ENCODE measurements at places on chromosomes 1 and 21. TPM values are rescaled to one million over a fixed set of nuclear protein-coding genes. Genes with fewer than 3 reads are reported as not detected.

- no peak for DNase-seq
Measured at GRCh38 chr1:159880430-159880829, 18.0 kb upstream of the VSIG8 start.

DNA sequence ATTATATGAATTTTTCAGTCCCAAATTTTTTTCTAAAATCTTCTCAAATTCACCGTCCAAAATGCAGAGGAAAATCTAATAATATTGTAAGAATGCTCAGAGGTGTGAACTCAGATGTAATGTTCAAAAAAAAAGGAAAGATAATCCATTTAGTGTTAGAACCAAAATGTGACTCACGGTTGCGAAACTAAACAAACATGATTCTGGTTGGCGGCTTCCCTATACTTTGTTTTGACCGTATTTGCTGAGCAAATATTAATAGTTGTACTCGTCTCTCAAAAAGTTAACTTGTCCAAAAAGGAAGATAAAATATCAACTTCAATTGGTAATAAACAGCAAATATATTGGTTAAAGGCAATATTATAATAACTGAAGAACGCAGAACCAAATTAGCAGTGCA is 34.4 kb downstream of the ZSWIM5 start:
- DNase-seq, result no peak

DNA sequence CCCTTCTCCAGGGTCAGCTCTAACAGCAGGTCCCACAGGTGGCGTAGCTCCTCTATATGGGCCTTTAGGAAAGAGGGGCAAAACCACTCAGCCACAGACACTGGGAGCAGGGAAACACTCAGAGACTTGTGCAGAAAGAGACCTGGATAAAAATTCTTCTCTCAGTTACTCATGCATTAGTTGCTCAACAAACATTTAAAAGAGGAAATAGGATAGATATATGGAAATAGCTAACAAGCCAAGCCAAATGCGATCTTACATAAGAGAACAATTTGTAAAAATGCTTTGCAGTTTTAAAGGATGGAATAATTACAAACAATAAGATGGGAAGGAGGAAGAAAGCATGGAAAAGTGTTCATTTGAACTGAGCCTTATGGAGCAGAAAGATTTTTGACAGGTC is 4.9 kb downstream of the SPTA1 start:
- DNase-seq, result no peak

DNA sequence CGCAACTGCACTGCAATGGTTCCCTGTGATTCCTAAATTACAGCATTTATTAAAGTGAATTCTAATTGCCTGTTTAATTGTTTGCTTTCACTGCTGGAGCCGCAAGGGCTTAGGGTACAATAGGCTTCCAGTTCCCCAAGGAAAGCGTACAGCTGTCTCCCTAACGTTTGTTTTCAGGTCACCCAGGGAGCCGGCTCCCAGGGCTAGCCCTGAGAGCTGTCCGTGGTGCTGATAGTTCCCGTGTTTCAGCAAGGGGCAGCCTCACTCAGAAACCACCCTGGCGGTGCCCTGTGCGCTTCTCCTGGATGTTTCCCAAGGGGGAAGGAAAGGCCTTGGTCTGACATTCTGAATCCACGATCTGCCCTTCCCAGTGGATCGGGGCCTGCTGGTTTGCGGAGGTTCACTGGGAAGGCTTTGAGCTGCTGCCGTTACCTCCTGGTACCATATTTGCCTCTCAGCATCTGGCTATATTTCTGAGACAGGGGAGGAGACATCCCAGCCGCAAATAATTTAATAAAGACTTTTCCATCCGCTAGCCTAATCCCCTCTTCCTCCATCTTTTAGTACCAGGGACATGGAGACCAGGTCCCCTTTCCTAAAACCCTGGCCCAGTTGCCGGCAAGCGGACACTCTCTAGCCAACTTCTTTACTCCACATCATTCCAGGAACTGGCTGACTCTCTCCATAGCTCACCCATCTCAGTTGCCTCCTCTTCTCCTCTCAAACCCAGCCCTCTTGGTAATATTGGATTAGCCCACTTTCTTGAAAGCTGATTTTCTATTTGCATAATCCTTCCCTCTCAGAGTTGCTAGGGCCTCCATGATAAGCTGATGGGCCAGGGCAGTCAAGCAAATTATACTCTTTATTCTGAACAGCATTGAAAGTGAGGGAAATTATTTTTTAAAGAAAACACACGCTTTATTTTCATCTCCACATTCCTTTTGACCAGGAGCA is 149.0 kb downstream of the IGSF21 start:
- no peak for DNase-seq

GRCh38 chr1:51058858-51059257 is 43.2 kb upstream of the C1orf185 start:
- DNase-seq, result no peak

DNA sequence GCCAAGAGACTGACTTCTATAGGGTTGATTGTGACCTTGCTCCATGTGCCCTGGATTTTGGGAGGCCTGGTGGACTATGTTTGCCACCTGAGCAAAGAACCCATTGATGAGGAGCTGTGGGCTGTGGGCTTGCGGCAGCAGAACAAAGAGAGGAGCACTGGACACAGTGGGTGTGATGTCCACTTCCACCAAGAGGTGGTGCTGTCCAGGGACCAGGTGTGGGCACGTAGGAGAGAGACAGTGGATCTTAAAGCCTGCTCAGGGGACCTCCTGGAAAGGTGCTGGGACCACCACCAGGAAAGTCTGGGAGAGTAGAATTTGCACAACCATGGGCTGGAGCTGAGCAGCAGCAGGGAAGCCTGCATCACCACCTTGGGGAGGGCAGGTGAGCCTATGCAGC is 106.7 kb upstream of the ETS2 start:
- DNase-seq, result no peak

DNA sequence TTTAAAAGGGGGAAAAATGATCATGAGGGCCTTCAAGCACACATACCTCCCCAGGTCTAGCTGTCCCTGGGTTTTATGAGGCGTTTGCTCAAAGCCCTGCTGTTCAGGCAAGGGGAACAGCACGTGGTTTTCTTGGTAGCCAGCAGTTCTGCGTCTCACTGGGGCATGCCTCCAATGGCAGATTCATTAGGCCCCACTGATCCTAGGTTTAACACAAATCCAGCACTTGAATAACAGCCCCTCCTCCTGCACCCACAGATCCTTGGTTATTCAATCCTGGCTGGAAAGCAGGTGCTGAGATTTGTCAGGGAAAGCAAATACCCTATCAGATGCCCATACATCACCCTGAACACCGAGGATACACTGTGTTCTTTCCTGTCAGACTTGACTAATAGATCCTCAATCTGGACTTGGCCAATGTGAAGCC is 106.4 kb downstream of the ZC3H11B start:
- no peak for DNase-seq

GRCh38 chr1:30732277-30732996 is 9.1 kb upstream of the MATN1 start:
- no peak for DNase-seq

DNA sequence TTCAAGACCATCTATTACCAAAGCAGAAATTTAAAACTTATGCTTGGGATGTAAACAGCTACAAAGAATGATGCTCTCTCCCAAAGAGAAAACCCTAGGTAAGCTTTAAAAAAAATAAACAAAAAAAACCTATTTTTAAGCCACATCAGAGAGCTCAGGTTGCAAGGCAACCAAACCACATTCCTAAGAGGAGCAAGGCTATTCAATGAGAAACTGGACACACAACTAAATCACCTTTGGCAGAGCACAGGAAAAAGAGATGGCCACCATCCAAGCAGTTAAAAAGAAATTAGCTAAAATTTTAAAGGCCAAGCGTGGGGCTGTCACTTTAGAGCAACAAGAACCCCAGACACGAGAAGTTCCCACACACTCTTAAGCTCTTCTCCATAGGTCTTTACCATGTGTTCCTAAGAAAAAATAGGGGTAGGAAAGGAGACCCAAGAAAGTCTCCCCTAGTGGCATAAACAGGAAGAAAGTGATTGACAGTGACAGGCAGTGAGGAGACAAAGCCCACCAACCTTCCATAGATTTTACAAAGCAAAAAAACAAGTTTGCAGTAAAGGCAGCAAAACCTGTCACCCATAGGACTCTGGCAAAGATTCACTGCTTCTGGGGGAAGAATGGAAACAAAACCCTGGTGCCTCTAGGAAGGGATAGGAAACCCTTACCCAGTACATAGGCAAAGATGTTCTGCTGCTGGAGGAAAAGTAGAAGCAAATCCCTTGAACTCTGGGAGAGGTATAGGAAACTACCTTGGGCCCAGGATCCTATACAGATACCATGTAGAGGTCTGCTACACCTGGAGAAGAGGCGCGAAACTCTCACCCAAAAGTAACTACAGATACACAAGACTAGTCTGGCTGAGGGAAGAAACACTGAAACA is 68.5 kb downstream of the FOXJ3 start:
- DNase-seq, result no peak

- DNase-seq, result no peak
Measured at GRCh38 chr1:223845037-223845809, 524 bp downstream of the TP53BP2 start.

DNA sequence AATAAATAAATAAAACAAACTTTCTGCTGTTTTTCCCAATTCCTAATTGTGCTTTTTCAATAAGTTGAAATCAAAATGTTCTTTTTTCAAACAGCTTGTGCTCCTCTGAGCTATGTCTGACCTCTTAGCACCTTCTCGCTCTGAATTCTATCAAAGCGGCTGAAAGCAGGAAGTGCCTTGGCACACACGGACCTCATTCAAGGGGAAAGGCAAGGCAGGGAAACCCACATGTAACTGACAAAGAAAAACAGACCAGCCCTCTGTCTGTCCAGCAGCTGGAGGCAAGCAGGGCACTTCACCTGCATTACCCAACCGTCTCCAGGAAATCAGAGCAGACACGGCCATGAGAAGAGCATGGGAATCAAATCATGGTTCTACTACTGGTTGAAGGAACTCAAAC is 56.7 kb downstream of the PLPP3 start:
- no peak for DNase-seq

- DNase-seq, result no peak
Measured at GRCh38 chr1:24566236-24566867, 10.5 kb downstream of the NCMAP start.

DNA sequence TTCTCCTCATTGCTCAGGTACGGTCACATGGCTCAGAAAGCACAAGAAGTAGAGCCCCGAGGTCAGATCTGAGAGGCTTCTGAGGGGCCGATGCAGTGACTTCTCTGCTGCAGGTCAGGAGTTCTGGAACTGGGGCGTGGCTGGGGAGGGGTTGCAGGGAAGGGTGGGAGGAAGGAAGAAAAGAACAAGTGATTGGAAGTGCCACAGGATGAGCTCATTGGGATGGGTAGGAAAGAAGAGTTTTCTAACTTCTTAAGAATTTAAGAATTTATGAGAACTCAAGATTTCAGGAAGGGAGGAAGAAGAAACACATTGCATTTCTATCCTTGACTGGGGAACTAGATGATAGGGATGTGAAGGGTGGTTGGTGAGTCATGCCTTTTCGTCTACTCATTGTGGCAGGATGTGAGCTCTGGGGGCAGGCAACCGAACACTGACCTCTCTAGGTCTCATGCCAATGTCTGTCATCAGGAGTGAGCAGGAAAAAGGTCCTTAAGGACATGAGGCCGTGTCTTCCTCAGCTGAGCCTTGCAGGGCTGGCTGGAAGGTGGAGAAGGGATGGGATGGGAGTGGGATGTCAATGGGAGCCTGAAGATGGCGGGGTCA is 497 bp downstream of the FCRLB start:
- DNase-seq, result no peak

- DNase-seq, result no peak
Measured at GRCh38 chr1:30664103-30664755, 59.2 kb downstream of the MATN1 start.

GUCA2B gene
- polyA plus RNA-seq, result not detected

LCE1A gene
- not detected for polyA plus RNA-seq
